T-helper 9 cell (primary cell): ENCODE measurements at places on chromosomes 6 and 20.

GRCh38 chr20:561437-562231, 18.0 kb upstream of the CSNK2A1 start:
- peak; percentile 4 for DNase-seq

GRCh38 chr6:133707456-133707855, 181.5 kb upstream of the TCF21 start:
- no peak for DNase-seq

GRCh38 chr6:1136415-1136774, 175.5 kb upstream of the FOXQ1 start:
- no peak for DNase-seq

DNA sequence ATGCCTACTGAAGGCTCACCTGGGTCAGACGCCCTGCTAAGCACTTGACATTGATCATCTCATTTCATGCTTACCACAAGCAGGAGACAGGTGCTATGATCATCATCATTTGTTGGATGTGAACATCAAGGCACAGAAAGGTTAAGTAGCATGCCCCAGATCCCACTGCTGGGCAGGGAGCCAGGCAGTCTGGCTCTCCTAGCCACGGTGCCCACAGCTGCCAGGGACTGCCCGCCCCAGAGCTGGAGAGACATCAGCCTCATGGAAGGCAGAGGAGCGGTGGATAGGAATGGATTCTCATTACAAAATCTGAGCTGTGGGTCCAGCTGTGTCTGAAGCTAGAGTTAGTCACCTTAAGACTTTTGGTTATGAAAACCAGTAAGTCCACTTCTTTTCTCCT, 3.6 kb downstream of the SULF2 start:
- no peak for DNase-seq
